ENCODE measurements at places on chromosomes 6 and 20.

GRCh38 chr6:56793938-56794337 is 151.2 kb upstream of the DST start:
- DNase-seq: no peak

DNA sequence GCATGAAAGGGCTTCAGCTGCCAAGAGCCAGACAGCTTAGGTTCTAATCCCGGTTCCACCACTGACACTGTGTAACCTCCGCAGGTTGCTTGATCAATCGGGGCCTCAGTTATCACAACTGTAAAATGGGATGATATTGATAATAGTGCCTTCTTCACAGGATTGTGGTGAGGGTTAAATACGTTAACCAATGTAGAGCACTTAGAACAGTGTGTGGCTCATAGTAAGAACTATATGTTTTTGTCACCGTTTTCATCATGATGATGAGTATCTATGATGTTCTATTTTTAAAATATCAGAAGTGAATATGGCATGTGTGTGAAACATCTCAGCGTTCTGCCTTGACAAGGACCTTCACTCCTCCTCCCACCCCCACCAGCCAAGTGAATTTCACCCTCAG is 10.3 kb upstream of the MAPK13 start:
- no peak for DNase-seq

DNA sequence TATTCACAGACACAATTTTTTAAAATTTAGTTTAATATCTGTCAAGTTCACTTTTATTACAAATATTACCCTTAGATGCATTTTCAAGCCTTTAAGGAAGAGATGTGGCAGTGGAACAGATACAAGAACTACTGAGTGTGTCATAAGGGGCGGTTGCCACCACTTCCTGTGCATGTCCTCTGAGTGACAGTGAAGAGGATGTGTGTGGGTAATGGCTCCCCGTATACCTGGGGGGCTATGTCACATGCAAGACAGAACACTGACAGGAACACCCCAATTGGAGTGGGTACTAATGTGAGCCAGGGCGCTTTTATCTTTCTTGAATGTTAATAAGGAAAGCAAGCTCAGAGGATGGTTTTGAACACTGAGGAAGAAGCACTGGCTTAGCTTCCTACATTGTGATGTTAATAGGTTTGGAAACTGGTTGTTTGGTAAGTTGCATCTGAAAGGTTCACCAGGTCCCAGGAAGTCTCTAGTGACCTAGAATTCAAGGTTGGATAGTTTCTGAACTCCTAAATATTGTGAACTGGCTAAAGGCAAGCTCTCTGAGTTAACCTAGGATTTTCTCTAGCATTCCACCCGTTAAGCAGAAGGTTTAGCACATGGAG is 83.4 kb upstream of the ASF1A start:
- peak; percentile 62 for DNase-seq

DNA sequence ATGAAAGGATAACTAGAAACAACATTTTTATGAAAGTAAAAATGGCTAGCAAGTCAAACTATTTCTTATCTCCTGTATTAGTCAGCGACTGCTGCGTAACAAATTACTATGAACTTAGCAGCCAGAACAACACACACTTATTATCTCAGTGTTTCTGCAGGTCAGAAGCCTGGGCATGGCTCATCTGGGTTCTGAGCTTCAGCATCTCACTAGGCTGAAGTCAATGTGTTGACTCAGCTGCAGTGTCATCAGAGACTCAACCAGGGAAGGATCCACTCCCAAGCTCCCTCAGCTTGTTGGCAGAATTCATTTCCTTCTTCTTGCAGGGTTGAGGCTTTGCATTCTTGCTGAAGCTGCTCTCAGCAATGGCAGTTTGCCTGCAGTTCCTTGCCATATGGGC is 33.2 kb upstream of the IGF2R start:
- DNase-seq: no peak

DNA sequence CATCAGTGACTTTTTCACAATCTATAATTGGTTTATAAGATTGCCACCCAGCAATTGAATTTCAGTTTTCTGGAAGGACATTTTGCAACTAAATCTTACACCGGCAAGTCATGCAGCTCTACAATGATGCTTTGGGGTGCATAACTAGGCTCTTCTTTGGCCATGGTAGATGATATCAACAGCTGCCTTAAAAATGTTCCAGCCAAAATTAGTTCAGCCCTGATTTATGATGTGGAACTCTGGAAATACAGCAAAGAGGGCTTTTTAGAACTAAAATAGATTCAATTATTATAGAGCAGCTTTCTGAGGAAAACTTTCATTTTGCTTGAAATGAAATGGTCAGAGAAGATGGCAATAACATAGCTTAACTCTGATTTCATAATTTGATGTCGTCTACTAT is 18.4 kb upstream of the MCM9 start:
- no peak for DNase-seq

All from effector memory CD4-positive, alpha-beta T cell (primary cell).